ENCODE measurements at places on chromosomes 4 and X.

GRCh38 chr4:139525414-139525813 is 30.6 kb downstream of the SETD7 start:
- no peak for DNase-seq

DNA sequence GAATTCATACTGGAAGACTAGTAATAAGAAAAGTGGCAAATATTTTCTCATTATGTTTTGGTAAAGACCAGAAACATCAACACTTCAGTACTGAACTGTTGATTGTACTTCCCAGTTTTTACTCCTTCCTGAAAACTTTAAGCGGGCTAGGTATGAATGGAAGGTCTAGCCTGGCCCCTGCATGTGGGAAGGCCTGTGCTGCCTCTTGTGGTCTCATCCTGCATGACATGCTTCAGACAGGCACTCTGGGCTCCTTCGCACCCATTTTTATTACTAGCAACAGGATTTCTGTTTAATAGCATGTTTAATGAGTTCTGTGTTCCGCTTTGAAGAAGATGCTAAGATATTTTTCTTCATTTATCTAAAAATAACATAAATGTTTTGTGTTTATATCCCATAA is 279.1 kb downstream of the ANK2 start:
- DNase-seq = no peak

DNA sequence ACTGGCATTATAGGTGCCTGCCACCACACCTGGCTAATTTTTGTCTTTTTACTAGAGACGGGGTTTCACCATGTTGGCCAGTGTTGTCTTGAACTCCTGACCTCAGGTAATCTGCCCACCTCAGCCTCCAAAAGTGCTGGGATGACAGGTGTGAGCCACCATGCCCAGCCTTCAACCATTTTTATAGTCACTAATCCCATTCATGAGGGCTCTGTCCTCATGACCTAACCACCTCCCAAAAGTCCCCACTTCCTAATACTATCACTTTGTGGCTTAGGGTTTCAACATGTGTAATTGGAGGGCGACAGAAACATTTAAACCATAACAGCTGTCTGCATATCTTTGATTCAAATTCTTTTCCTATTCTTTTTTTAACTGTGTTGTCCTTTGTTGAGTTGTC is 229.6 kb upstream of the AGA start:
- no peak for DNase-seq

DNA sequence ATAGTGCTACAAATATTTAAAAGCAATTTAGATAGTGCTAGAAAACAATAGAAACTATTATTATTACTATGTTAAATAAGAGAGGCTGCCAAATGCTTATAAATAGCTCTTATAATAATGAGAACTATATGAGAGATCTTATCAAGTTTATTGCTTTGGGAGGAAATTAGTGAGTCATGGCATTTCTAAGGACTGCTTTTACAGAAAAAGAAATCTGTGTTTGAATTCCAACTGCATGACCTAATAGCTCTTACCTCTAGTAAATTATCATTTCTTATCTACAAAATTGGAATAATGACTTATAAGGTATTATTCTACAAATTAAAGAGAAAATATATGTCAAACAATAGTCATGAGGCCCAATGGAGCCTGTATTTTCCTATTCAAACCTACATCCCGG is 177.2 kb downstream of the GABRG1 start:
- DNase-seq = no peak

DNA sequence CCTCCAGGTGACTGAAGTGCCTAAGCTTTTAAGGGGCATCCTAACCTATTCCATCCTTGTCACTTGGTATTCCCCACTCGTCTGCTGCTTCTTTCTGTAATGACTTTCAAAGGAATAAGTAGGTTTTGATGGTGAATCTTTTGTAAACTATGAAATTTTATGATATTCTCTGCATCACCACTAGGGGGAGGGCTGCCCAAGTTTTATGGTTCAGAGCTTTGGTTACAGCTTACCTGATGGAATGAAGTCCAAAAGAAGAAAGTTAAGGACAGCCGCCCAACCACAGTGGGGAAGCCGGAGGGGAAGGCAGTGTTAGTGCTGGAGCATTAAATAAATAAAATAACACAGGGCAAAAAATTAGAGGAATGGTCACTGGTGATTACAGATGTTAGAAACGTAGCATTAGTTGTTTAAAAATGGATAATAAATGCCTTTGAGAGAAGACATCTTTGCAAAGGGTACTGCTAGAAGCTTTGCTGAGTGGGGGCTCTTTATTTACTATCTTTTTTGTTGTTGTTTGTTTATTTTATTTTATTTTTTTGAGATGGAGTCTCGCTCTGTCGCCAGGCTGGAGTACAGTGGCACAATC is 204.9 kb downstream of the GBA3 start:
- DNase-seq = no peak

DNA sequence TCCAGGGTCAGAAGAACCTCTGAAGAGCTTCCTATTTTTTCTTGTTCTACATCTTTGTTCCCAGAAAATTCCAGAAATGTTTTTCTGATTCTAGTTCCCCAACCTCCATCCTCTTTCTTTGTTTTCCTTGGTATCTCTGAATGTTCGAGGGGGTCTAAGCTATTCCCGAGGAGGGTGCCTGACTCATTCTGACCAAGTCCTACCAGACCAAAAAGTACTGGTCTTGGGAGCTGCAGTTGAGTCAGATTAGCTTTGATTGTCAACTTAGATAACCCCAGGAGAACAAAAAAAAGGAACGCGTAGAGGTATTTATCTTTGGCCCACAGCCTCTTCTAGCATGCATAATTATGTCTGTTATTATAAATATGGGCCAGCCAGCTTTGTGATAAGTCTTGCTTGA is 12.1 kb upstream of the TENM3 start:
- no peak for DNase-seq

- no peak for DNase-seq
Measured at GRCh38 chr4:62145276-62145675, 945.1 kb downstream of the ADGRL3 start.

DNA sequence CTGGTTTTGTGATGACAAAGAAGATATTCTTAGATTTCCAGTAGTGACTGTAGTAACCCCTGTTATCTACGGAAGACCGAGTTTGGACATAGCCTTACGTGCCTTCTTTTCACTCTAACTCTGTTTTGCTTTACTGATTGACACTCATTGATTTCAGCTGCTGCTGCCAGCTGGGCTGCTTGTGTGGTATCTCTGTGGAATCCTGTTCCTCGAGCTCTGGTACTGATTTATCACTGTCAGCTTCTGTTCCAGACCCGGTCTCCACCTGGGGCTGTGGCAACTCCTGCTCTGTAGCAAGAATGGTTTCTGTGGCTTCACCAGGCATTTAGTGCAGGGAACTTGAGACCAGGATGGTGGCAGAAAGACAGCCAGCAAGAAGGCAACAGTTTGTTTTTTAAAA is 24.6 kb upstream of the LAP3 start:
- DNase-seq = no peak

DNA sequence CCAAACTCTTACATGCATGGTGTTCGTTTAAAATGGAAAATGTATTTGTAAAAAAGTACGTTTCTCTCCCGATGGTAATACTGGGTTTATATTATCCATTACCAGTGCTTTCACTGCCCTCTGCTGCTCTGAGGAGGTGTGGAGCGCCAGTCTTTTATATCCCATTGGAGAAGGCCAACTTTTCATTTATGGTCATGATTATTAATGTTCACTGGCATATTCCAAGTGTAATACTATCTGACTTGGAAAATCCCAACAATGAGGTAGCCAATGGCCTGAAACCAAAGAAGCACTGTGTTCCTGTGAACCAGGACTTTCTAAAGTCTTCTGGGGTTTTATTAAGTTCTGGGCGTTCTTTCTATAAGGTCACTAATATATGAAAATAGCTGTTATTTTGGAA is 80.7 kb downstream of the SYNPO2 start:
- no peak for DNase-seq

GRCh38 chrX:50798783-50799182 is 15.2 kb downstream of the SHROOM4 start:
- no peak for DNase-seq

GRCh38 chrX:46485897-46486296 is 59.3 kb downstream of the ZNF674 start:
- no peak for DNase-seq

GRCh38 chrX:1231850-1232465 is 19.5 kb upstream of the CRLF2 start:
- no peak for DNase-seq

- no peak for DNase-seq
Measured at GRCh38 chr4:82957045-82957444, 53.6 kb downstream of the LIN54 start.

DNA sequence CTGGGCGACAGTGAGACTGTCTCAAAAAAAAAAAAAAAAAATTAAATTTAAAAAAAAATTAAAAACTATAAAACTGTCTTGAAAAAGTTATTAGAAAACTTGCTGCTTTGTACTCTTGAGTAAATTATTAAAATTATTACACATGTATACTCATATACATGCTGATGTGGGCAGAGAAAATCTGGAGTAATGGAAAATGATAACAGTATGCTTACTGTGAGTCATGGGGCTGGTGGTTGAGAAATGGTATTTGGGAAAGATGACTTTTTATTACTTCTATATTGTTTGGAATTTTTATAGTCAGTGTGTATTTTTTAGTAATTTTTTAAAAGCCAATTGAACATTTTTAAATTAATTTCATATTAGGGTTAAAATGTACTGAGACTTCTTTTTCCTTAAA is 7.5 kb downstream of the YY2 start:
- DNase-seq = no peak

GRCh38 chrX:70508296-70508911 is 63.8 kb downstream of the DLG3 start:
- no peak for DNase-seq

DNA sequence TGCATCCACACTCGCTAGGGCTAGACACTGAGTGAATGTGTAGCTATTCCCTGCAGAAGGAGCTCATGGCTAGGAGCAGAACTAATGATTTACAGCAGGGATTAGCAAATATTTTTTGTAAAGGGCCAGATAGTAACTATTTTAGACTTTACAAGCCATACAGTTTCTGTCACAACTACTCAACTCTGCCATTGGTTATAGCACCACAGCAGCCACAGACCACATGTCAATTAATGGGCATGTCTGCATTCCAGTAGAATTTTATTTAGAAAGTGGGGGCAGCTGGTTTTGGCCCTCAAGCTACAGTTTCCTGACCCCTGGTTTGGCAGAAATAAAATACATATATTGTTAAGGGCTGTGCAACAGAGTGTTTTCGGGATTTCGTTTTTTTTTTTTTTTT is 192.6 kb downstream of the FRMPD4 start:
- no peak for DNase-seq
